ENCODE measurements at places on chromosomes 16 and 17.

DNA sequence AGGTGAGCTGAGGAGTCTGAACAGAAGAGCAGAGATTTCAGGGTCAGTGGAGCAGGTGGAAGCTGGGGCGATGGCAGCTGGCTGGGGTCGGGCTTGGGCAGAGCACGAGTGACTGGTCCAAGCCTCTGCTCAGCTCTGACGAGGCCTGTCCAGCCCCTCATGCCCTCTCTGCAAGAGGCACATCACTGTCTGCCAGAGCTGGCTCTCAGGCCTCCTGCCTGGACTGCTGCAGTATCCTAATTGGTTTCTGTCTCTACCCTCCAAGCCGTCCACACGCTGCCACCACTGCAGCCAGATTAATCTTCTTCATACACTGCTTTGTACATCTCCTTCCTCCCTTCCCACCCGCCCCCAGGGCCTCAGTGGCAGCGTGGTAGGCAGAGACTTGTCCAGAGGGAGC lies 25.4 kb downstream of the CACNA1G start:
- DNase-seq: no peak

GRCh38 chr17:39688475-39688835 lies 598 bp upstream of the PGAP3 start:
- no peak for DNase-seq

- no peak for DNase-seq
Measured at GRCh38 chr17:6479622-6480302, 35.5 kb downstream of the PIMREG start.

DNA sequence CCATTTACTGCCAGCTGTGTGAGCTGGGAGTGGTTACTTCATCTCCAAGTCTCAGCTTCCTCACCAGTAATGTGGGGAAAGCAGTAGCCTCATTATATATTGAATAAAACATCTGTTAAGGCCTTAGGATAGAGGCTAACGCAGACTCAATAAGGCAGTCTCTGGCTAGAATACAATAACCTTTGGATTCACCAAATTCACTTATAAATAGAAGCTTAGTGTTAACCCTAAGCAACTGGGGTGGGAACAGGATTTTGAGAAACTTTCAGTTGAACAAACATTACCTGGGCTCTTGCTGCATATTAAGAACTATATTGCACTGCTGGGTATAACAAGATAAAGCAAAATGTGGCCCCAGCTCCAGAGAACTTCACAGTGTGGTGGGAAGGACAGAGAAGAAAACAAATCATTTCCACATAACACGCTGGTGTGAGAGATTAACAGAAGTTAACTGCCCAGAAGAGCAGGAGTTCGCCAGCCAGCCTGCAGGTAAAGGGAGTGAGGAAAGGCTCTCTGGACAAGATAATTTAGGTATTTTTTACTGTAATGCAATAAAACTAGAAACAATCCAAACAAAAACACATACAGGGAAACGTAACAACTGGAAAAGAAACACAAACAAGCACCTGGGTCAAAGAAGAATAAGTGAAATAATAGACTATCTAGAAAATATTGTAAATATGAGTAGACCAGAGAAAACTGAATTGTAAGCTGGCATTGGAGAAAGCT lies 57.0 kb downstream of the USP31 start:
- DNase-seq: no peak

- no peak for DNase-seq
Measured at GRCh38 chr16:11256661-11257130, 692 bp upstream of the SOCS1 start.

Data from stimulated activated CD8-positive, alpha-beta memory T cell treated with anti-CD3 and anti-CD28 coated beads, Interleukin-7, amount 100 ng/mL, for 1 hour (primary cell).